ENCODE measurements at places on chromosomes 16 and 17.

GRCh38 chr17:62970610-62971009 lies 4.6 kb downstream of the TANC2 start:
- DNase-seq, result no peak

GRCh38 chr17:47873200-47874090 lies 22.5 kb upstream of the SP6 start:
- DNase-seq, result no peak

DNA sequence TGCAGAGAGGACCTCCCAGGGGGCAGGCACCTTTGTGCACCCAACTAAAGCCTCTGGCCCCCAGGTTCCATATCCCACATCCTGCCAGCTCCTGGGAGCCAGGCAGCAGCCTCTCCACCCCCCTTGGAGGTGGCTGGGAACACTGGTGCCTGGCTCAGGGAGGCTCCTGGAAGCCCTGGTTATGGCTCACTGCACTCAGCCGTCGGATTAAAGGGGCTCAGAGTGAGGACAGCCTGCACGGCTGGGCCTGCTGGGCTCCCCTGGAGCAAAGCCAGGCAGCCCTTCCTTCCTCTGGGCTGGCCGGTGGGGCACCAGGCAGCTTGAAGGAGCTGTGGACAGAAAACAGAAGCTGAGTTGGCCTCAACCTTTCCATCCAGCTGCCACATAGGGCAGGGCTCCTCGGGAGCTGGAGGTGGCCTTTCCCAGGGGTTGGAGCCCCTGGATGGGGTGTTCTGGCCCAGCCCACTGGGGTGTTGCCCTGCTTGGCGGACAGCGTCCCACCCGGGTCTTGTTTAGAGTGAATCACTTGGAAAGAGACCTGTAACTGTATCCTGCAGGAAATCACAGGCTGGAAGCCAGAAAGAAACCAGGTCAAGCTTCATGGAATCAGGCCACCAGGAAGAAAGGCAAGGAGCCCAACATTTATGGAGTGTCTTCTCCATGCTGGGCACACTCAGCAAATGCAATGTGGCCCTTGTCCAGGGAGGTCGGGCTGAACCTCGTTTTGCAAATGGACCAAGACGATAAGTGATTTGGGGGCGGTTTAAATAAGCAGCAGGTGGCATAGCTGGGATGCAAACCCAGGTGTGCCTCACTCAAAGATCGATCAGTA lies 253.3 kb downstream of the SOX9 start:
- no peak for DNase-seq

GRCh38 chr17:78122216-78122930 lies 6.2 kb downstream of the TMC6 start:
- no peak for DNase-seq

DNA sequence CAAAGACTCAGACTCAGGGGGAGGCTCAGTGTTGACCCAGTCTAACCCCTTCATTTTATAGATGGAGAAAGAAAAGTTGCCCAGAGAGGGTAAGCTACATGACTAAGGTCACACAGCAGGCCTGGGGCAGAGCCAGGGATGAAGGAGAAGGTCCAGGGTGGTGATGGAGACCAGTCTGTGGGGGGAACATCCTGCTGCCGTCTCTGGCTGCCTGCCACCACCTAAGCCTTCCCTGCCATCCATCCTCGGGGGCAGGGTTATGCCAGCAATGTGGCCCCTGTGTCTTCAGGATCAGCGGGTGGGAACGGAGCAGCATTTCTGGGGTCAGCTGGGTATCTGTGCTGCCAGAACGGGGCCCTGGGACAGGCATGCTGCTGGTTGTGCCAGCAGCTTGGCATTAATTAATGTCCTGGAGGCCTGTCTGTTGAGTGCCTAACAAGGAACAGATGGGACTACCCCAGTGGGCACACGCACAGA lies 5.5 kb downstream of the DOK4 start:
- DNase-seq, result no peak

GRCh38 chr17:65102788-65103187 lies 34.4 kb upstream of the RGS9 start:
- DNase-seq, result no peak

Measured in vagina (tissue), 2 donors.